ENCODE measurements at places on chromosomes 2 and 18.
A peak's percentile ranks its signal among the peaks of the same experiment; 100 is the strongest.

GRCh38 chr2:193843675-193844074 is 1648.9 kb upstream of the TMEFF2 start:
- DNase-seq: no peak

DNA sequence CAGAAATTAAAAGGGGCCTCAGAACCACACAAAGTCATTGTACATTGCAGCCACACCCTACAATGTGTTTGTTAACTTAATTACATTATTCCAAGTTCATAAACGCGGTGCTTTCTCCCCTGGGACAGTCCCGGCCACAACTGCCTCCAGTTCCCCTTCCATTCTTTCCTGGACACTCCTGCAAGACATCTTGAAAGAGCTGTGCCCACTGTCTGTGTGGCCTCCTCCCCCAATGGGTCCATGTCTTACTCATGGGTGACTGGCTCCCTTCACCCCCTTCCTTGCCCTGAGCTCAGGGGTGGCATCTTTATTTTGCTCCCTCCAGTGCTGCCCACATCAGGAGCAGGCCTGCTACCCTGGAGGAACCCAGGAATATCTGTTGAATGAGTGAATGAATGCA is 287.7 kb downstream of the MYT1L start:
- DNase-seq: no peak

GRCh38 chr2:151904021-151904420 is 75.8 kb upstream of the ARL5A start:
- DNase-seq: no peak

DNA sequence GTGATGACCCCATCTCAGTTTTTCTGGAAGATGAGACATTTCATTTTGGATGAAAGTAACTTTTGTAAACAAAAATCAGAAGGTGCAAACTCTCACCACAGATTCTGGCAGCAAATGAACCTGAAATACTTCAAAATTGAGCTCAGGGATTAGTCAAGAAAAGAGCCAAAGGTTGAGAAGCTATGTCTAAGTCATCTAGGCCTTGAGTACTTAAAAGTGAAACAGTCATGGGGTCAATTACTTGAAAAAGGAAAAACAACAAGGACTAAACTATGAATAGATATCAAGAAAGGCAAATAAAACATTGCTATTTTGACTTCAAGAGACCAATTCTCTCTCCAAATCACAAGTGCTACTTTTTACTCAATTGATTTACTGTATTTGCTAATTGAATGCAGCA is 285.1 kb downstream of the RBM43 start:
- no peak for DNase-seq

DNA sequence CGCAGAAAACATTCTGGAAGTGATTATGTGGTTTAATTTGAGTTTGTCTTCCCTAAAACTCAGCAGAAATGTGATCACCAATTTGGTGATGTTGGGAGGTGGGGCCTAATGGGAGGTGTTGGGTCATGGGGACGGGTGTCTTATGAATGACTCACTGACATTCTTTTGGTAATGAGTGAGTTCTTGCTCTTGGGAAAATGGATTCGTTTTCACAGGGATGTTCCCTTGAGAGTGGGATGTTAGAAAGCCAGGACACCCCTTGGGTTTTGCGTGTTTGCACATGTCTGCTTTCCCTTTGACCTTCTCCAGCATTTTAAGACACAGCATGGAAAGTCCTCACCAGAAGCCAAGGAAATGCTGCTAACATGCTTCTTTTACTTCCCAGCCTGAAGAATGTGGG is 321.5 kb upstream of the NT5C1B start:
- peak; percentile 90 for DNase-seq

GRCh38 chr2:77664491-77664890 is 142.3 kb upstream of the LRRTM4 start:
- DNase-seq: no peak

DNA sequence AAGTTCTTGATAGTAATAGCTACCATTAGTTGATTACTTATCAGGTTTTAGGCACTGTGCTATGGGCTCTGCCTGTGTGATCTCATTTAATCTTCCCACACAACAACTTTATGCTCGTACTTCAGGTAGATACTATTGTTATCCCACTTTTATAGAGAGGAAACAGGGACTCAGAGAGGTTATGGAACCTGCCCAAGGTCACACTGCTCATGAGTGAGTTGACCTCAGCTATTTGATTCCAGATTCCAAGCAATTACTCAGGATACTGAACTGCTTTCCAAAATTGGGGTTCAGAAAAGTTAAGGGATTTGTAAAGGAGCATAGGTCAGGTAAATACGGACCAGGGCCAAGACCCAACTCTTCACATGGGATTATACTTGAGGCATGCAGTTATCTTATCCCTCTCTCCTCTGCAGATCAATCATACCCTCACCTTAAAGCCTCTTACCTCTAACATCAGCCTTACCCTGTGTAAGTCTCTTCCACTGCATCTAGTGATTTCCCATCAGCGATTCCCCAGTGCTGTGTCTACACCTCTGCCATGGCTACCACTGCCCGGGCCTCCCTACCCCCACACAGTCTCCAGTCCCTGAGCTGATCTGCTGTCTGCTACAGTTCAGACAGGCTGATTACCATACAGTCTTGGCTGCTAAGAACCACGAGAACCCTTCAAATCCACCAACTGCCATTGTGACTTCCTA is 74.4 kb downstream of the ANTXR1 start:
- DNase-seq: no peak

Data from stromal cell of bone marrow (primary cell).